Small intestine (tissue), 16 donors: ENCODE measurements at places on chromosomes 3 and 15. TPM values are rescaled to one million over a fixed set of nuclear protein-coding genes. Genes with fewer than 3 reads are reported as not detected.

DNA sequence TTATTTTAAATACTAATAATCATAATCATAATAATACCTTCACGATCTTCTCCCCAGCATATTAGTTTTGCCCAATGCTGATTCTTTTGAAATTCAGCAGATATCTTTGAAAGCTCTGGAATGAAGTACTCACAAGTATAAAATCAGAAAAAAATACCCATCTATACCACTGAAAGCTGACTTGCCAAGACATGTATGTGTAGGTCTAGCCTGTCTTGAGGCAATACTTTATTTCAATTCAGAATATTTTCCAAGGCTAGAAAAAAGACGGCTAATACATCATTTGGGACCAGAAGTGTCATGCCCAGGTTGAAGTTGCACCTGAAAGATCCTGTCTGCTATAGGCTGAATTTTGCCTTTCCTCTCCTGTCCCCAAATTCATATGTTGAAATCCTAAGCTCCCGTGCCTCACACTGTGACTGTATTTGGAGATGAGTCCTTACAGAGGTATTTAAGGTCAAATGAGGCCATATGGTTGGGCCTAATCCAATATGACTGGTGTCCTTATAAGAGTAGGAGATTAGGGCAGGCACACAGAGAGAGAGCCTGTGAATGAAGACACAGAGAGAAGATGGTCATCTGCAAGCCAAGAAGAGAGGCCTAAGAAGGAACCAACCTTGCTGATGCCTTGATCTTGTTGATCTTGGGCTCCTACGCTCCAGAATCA lies 255.9 kb upstream of the CMC1 start:
- no peaks in the 10 kb centered on the region for H3K36me3 ChIP-seq
- H3K4me1 ChIP-seq: no peaks in the 10 kb centered on the region
- H3K27me3 ChIP-seq: no peaks in the 10 kb centered on the region
- no peak for DNase-seq

- DNase-seq: no peak
- no peaks in the 10 kb centered on the region for H3K36me3 ChIP-seq
- no peak overlapping the region for H3K27ac ChIP-seq
- no peaks in the 10 kb centered on the region for H3K27me3 ChIP-seq
Observed at GRCh38 chr3:178455226-178455625, 81.0 kb upstream of the KCNMB2 start.

GRCh38 chr3:76997733-76998132 lies 42.2 kb upstream of the ROBO2 start:
- H3K4me3 ChIP-seq: no peak overlapping the region
- H3K27ac ChIP-seq: no peak overlapping the region
- no peak for DNase-seq
- no peaks in the 10 kb centered on the region for H3K36me3 ChIP-seq

DNA sequence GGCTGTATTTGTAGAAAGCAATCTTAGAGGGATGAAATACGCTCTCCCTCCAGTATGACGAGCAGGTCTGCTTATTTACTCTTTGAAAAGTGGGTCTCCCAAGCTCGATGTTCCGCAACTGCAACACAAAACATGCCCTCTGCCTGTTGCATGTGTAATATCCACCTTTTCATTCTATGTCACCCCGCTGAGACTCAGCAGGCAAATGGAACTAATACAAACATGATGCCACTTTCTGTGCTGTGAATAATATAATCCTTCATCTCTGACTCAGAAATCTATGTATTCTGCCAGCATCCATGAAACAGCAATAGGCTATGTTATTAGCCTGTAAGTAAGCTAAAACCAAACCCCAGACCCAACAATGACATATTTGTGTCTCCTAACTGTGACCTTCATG lies 200.8 kb upstream of the TMCO5A start:
- H3K27me3 ChIP-seq: no peaks in the 10 kb centered on the region
- no peak overlapping the region for H3K27ac ChIP-seq
- DNase-seq: no peak
- no peaks in the 10 kb centered on the region for H3K36me3 ChIP-seq

DNA sequence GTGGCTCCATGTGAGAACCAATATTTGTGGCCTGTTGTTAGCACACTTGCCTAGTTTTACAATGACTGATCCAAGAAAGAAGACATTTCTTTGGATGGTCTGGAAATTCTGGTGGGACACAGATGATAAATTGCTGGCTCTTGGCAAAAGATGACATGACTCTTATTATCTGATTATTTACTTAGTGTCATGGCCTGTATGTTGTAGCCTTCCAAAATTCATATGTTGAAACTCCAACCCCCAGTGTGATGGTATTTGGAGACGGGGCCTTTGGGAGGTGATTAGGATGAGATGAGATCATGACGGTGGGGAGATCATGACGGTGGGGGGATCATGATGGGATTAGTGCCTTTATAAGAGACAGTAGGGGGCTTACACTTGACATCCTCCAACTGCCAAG lies 30.0 kb upstream of the AKAP13 start:
- H3K36me3 ChIP-seq: no peaks in the 10 kb centered on the region
- no peaks in the 10 kb centered on the region for H3K27me3 ChIP-seq
- no peak overlapping the region for H3K4me3 ChIP-seq
- H3K27ac ChIP-seq: no peak overlapping the region
- peaks cover 13% of the 10 kb centered on the region for H3K4me1 ChIP-seq

DNA sequence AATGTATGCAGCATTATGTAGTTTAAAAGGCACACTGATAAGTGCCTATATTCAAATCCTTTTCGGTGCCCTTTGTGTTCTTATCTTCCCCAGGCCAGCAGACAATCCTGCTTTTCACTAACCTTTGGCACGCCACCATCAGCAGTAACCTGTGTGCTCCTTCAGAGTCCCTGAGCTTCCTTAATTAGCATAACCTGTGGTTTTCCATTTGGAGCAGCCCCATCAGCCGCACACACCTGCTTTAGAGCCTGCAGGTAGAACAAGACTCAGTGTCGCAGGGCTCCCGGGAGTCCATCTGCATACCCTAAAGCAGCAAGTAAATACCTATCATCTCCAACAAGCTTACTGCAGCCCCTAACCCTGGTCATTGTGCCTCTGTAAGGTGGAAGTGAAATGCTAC lies 755.1 kb downstream of the ROBO2 start:
- H3K4me3 ChIP-seq: no peak overlapping the region
- no peaks in the 10 kb centered on the region for H3K36me3 ChIP-seq
- DNase-seq: peak; percentile 30
- no peak overlapping the region for H3K27ac ChIP-seq

PCOLCE2 gene
- 0.37 TPM for polyA plus RNA-seq

GRCh38 chr3:65714134-65714533 lies 324.6 kb downstream of the MAGI1 start:
- no peaks in the 10 kb centered on the region for H3K36me3 ChIP-seq
- H3K27me3 ChIP-seq: no peaks in the 10 kb centered on the region
- no peak overlapping the region for H3K4me3 ChIP-seq
- no peaks in the 10 kb centered on the region for H3K4me1 ChIP-seq

GRCh38 chr15:69853544-69853951 lies 244.2 kb downstream of the TLE3 start:
- H3K4me3 ChIP-seq: no peak overlapping the region
- DNase-seq: no peak
- no peaks in the 10 kb centered on the region for H3K36me3 ChIP-seq
- H3K4me1 ChIP-seq: no peaks in the 10 kb centered on the region

WWTR1 gene
- 2.0 TPM for polyA plus RNA-seq

GRCh38 chr3:133137042-133137996 lies 99.1 kb downstream of the TMEM108 start:
- no peak overlapping the region for H3K4me3 ChIP-seq
- H3K27ac ChIP-seq: no peak overlapping the region
- DNase-seq: no peak
- H3K27me3 ChIP-seq: no peaks in the 10 kb centered on the region
- H3K36me3 ChIP-seq: no peaks in the 10 kb centered on the region

- H3K27ac ChIP-seq: no peak overlapping the region
- no peaks in the 10 kb centered on the region for H3K4me1 ChIP-seq
- H3K27me3 ChIP-seq: no peaks in the 10 kb centered on the region
- no peak overlapping the region for H3K4me3 ChIP-seq
- no peak for DNase-seq
Observed at GRCh38 chr3:2635511-2635910, 474.7 kb downstream of the IL5RA start.

GRCh38 chr3:71629711-71630110 lies 46.2 kb upstream of the FOXP1 start:
- DNase-seq: no peak
- no peaks in the 10 kb centered on the region for H3K4me1 ChIP-seq
- no peak overlapping the region for H3K4me3 ChIP-seq
- H3K27ac ChIP-seq: no peak overlapping the region
- H3K27me3 ChIP-seq: no peaks in the 10 kb centered on the region

GRCh38 chr3:117443014-117443413 lies 733.4 kb downstream of the TUSC7 start:
- no peak for DNase-seq
- H3K27me3 ChIP-seq: no peaks in the 10 kb centered on the region
- H3K4me3 ChIP-seq: no peak overlapping the region
- no peak overlapping the region for H3K27ac ChIP-seq
- H3K4me1 ChIP-seq: no peaks in the 10 kb centered on the region

GRCh38 chr15:36638671-36639070 lies 59.2 kb downstream of the CDIN1 start:
- no peaks in the 10 kb centered on the region for H3K27me3 ChIP-seq
- no peak overlapping the region for H3K4me3 ChIP-seq
- no peak overlapping the region for H3K27ac ChIP-seq
- no peaks in the 10 kb centered on the region for H3K4me1 ChIP-seq
- H3K36me3 ChIP-seq: no peaks in the 10 kb centered on the region

RHOV gene
- 1.8 TPM for polyA plus RNA-seq

- H3K36me3 ChIP-seq: no peaks in the 10 kb centered on the region
- no peak overlapping the region for H3K4me3 ChIP-seq
- peak; percentile 9 for DNase-seq
- H3K4me1 ChIP-seq: peaks cover 5% of the 10 kb centered on the region
- H3K27ac ChIP-seq: no peak overlapping the region
- H3K27me3 ChIP-seq: no peaks in the 10 kb centered on the region
Observed at GRCh38 chr3:190456770-190457169, 7.1 kb upstream of the TMEM207 start.

GRCh38 chr3:53705024-53705745 lies 141.0 kb downstream of the CHDH start:
- no peak overlapping the region for H3K27ac ChIP-seq
- H3K4me1 ChIP-seq: no peaks in the 10 kb centered on the region

DNA sequence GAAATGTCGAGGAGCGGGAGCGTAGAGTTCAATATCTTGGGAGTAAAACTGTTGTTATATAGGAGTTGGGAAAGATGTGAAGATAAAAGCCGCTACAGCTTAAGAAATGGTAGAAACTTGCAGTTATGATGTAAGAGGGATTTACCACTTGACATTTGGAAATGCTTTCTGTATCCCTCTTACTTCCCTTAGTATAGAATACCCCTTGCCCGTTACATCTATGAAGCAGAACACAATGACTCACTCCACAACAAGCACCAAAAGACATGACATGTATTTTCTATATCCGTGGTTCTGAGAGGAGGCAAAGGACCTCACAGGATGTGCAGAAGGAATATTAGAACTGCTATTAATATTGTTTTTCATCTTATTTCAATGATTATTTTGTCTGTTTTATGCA lies 254.2 kb upstream of the NR2F2 start:
- H3K4me1 ChIP-seq: no peaks in the 10 kb centered on the region
- H3K27ac ChIP-seq: no peak overlapping the region
- no peak overlapping the region for H3K4me3 ChIP-seq

HTR3E gene
- 1.8 TPM for polyA plus RNA-seq

FBXW12 gene
- polyA plus RNA-seq: 0.16 TPM

GATA2 gene
- 0.67 TPM for polyA plus RNA-seq

GRCh38 chr15:63246691-63247469 lies 30.5 kb upstream of the APH1B start:
- H3K36me3 ChIP-seq: no peaks in the 10 kb centered on the region
- H3K27me3 ChIP-seq: no peaks in the 10 kb centered on the region
- H3K27ac ChIP-seq: peak overlapping the region; percentile 41
- H3K4me3 ChIP-seq: no peak overlapping the region
- H3K4me1 ChIP-seq: peaks cover 7% of the 10 kb centered on the region

- H3K27ac ChIP-seq: peak overlapping the region; percentile 11
- peaks cover 5% of the 10 kb centered on the region for H3K36me3 ChIP-seq
- no peak overlapping the region for H3K4me3 ChIP-seq
- peaks cover 16% of the 10 kb centered on the region for H3K4me1 ChIP-seq
- DNase-seq: no peak
Observed at GRCh38 chr3:188156056-188156455, 2.1 kb downstream of the LPP start.

DNA sequence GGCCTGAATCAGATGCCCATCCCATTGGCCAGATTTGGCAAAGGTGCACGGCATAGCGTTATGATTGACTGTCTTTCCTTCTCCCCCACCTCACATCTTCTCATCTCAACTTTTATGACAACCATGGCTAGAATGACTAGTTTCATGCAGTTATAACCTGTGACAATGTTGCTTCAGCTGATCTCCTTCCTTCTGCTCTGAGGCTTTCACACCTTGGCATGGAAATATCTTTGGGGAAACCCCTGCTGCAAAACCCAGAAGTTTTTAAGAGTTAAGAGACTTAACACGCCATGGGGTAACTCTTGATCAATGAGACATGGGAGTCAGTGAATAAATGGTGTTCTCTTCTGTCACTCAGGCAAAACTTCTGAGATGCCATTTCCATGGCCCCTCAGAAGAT lies 290.7 kb upstream of the MDFIC2 start:
- DNase-seq: no peak
- H3K27ac ChIP-seq: no peak overlapping the region
- no peaks in the 10 kb centered on the region for H3K27me3 ChIP-seq
- no peak overlapping the region for H3K4me3 ChIP-seq
